ENCODE measurements at places on chromosomes 2 and 18. TPM values are rescaled to one million over a fixed set of nuclear protein-coding genes. Genes with fewer than 3 reads are reported as not detected.
A peak's percentile ranks its signal among the peaks of the same experiment; 100 is the strongest.

DNA sequence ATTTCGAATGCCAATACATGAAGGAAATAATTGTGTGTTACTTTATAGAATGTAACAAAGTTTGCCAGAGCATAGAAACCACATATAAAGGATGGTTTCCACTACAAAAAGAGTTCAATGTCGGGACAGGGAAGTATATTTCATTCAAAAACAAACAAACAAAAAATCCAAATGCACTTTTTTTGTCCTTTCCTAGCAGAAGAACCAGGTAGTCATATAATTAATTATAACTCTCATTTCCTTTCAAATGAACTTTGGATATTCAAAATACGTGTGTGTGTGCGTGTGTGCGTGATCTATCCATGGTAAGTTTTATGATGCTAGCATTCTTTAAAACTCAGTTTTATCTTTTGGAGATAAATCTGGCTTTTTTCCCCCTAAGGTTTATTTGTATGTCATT, 8.3 kb downstream of the FN1 start:
- DNase-seq, result no peak

DNA sequence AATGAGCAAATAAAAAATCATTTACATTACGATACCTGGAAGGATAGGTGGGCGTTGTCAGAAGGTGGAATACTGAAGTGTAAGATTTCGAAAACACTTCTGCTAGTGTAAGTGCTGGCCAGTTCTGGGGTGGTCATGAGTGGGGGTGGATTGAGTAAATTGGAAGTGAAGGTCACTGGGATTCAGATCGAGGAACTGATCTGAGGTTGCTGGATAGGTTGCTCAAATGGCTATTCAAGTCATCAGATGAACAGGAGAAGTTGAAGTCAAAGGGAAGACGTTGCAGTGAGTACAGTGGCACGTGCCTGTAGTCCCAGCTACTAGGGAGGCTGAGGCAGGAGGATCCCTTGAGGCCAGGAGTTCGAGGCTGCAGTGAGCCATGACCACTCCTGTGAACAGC, 95.7 kb downstream of the MALT1 start:
- DNase-seq, result no peak

The C1QL2 gene
- polyA plus RNA-seq, result not detected

- DNase-seq, result no peak
Measured at GRCh38 chr2:241302083-241302482, 13.4 kb downstream of the HDLBP start.

The FBXO36 gene
- polyA plus RNA-seq, result 1.2 TPM

GRCh38 chr2:169118060-169118459, 48.7 kb downstream of the DHRS9 start:
- DNase-seq, result no peak

- DNase-seq, result no peak
Measured at GRCh38 chr2:164661349-164661748, 40.1 kb upstream of the GRB14 start.

- peak; percentile 57 for DNase-seq
Measured at GRCh38 chr2:233832869-233833311, 21.4 kb downstream of the HJURP start.

- no peak for DNase-seq
Measured at GRCh38 chr2:189425676-189426075, 15.6 kb upstream of the WDR75 start.

DNA sequence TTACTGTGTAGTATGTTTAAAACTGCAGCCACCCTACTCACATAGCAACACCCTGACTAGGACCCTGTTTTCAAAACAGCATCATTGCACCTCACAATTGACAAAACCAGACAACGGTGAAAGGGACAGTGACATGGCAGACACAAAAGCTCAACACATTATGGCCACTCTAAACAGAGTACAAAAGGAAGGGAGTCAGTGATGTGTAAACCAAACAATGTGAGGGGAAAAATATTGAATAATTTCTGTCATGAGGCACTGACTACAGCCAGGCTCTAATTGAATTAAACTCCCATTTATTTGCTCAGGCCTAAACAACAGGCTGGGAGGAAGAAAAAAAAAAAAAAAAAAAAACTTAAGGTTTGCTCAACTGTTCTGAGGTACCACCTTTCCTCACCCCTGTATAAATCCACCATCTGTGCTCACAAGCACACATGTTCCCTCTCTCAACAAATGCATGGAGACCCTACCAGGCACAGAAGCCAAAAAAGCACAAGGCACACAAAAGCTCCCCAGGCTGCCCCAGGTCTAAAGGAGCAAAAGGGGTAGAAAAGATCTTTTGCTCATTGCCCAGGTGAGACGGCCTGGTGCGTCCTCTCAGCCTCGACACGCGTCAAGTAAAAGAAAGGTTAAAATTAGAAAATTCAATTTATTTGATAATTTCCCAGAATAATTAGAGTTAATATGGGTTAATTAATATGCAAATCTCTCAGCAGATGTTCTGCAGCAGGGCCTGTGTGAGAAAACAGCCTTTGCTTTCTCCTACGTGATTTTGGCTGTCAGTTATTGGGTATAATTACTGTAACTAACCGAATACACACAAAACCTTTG, 80.9 kb downstream of the ZEB2 start:
- DNase-seq, result no peak

- DNase-seq, result no peak
Measured at GRCh38 chr2:199160081-199160480, 297.7 kb downstream of the SATB2 start.

The KCNG2 gene
- polyA plus RNA-seq, result not detected

DNA sequence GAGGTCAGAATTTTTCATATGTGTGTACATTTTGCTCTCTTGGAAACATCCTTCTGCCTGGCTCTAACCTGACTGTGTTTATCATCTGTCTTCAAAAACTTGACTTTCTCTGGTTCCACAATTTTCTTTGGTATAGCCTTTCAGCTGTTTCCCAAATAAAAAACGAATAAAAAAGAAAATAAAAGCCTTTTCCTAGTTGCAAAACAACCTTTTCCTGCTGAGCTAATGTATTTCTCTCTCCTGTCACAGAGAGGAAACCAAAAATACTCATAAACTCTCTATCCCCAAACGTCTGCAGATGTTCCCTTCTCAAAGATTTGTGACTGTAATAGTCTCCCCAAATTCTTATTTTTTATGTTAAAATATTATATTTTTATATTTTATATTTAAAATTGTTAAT, 505.3 kb upstream of the SLC39A10 start:
- DNase-seq, result no peak

- peak; percentile 67 for DNase-seq
Measured at GRCh38 chr18:46042571-46043123, 29.4 kb downstream of the PSTPIP2 start.

The GLI2 gene
- not detected for polyA plus RNA-seq

- DNase-seq, result no peak
Measured at GRCh38 chr2:9549420-9549819, 6.2 kb downstream of the ADAM17 start.

The TNFAIP6 gene
- not detected for polyA plus RNA-seq

DNA sequence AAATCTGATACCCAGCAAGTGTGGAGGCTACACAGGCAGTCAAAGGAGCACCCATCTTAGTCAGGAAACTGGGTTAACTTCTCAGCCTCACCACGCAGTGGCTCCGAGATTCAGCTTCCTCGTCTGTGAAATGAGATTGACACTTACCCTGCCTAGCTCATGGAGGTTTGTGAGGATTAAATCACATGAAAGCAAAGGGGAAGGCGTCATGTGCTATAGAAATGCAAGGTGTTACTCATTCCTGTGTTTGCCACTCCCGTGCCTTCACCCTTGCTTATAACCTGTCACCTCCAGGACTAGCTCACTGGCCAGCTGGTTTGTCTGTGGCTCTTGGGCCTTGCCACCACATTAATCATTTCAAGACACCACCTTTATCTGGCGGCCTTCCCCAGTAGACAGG, 118.9 kb upstream of the FOSL2 start:
- DNase-seq, result no peak

The NYAP2 gene
- polyA plus RNA-seq, result not detected

- DNase-seq, result no peak
Measured at GRCh38 chr18:24267878-24268277, 129.0 kb downstream of the CABYR start.

GRCh38 chr18:26888259-26888658, 22.8 kb upstream of the AQP4 start:
- no peak for DNase-seq

GRCh38 chr2:192060161-192060560, 134.6 kb downstream of the TMEFF2 start:
- DNase-seq, result no peak

GRCh38 chr2:160353166-160353565, 140.4 kb downstream of the RBMS1 start:
- no peak for DNase-seq

GRCh38 chr2:97743913-97744312, 30.5 kb downstream of the ZAP70 start:
- DNase-seq, result no peak

The IFIH1 gene
- 14.5 TPM for polyA plus RNA-seq

- no peak for DNase-seq
Measured at GRCh38 chr2:72846171-72847095, 20.6 kb upstream of the EXOC6B start.

The SH3RF3 gene
- 0.07 TPM for polyA plus RNA-seq

The FAM168B gene
- 26.6 TPM for polyA plus RNA-seq

GRCh38 chr2:39027421-39027820, 93.4 kb downstream of the SOS1 start:
- no peak for DNase-seq

GRCh38 chr2:72851333-72851732, 25.5 kb upstream of the EXOC6B start:
- no peak for DNase-seq

DNA sequence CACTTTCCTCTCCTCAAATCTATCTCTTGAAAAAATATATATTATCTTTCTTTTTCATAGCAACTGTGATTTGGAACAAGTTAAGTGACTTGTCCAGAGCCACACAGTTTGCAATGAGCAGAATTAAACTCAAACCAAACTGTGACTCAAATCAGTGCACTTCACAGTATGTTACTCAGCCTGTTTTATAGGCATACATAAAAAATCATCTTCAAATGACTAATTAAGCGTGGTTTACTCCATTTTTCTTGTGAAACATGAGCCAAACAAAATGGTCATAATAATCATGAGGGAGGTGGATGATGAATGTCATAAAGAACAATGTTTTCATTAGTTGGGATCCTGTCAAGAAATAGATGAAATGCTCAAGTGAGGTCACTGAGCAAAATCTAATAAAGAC, 6.1 kb upstream of the CCDC178 start:
- DNase-seq, result no peak

- no peak for DNase-seq
Measured at GRCh38 chr2:112626604-112627059, 19.1 kb upstream of the SLC20A1 start.

The ERCC3 gene
- 30.7 TPM for polyA plus RNA-seq

DNA sequence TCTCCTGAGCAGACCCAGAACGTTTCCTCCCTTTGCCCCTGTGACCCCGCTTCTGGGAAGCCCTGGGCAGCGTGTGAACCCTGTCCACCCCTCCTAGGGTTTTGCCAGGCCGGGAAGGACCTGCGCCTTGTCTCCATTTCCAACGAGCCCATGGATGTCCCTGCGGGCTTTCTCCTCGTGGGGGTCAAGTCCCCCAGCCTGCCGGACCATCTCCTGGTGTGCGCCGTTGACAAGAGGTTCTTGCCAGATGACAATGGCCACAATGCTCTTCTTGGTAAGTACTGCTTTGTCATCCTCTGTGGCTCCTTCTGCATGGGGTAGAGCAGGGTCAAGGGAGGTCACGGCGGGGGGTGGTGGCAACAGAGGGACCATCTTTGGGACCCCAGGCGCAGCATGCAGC, 32.5 kb downstream of the GREB1 start:
- no peak for DNase-seq

The C2orf80 gene
- not detected for polyA plus RNA-seq

The LYG2 gene
- polyA plus RNA-seq, result not detected

DNA sequence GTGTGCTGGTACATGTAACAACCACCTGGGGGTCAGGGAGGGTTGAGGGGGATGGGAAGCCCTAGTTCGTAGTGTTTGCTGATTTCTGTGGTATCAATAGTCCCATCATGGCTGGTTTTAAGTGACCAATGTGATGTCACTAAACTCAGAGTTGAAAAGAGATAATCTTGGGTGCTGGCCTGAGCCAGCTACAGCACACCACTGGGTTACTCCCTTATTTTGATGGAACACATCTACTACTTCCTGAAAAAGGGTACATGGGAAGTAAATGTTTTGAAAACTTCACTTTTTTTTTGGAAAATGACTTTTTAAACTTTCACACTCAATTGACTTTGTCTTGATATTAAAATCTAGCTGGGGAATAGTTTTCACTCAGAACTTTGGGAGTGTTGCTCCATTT, 87.0 kb upstream of the CXCR4 start:
- DNase-seq, result no peak

GRCh38 chr2:118242216-118242615, 153.9 kb downstream of the INSIG2 start:
- DNase-seq, result no peak

DNA sequence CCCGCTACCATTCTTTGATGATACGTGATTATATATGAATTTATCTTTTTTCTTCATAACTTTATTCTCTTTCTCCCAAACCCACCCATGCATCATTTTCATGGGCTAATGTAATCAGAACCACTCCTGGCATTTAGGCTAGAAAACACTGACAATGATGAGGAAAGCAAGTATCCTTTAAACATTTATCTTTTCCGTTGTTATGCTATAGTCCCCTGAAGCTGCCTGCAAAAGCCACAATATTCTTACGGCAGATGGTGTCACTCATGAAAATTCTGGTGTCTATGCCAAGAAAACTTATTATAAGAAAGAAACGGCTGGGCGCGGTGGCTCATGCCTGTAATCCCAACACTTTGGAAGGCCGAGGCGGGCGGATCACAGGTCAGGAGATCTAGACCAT, 221.8 kb upstream of the CTAGE1 start:
- no peak for DNase-seq
